ENCODE measurements at places on chromosomes 12 and 14.

- DNase-seq: no peak
Measured at GRCh38 chr12:108257004-108257403, 82.1 kb downstream of the CMKLR1 start.

DNA sequence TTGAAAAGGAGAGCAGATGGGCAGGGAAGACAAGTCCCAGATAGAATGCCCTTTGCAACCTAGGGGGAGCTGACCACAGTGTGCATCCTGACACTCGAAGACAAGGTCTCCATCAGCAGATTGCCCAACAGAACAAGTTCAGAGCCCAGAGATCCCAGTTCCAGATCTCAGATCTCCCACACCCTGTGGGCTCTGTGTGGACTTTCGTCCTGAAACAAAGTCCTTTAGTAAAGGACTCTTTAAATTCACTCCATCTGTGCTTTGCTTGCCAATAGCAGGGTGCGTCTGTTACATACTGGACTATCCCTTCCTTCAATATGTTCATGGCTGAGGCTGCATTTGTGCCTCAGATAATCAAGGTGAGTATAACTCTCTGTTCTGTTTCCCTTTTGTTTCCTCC lies 8.7 kb upstream of the C1RL start:
- DNase-seq: no peak

- no peak for DNase-seq
Measured at GRCh38 chr12:40261937-40262336, 37.1 kb downstream of the LRRK2 start.

DNA sequence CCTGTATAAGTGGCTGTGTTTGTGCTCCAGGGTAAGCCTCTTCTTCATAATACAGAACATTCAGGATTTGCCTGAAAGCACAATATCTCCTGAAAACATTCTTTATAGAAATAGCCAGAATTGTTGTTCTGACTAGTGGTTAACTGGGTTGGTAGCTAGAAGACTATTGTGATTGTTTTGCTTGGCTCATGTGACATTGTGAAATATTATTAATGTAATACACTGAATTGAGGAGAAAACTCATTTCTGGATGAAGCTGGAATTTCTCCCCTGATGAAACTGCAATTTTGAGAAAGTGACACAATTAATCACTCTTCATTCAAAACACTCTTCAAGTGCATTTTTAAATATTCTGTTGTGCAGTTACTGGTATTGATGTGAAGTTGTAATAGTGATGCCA lies 172.3 kb upstream of the PTPRQ start:
- no peak for DNase-seq

GRCh38 chr12:93427779-93428564 lies 13.8 kb downstream of the UBE2N start:
- no peak for DNase-seq

DNA sequence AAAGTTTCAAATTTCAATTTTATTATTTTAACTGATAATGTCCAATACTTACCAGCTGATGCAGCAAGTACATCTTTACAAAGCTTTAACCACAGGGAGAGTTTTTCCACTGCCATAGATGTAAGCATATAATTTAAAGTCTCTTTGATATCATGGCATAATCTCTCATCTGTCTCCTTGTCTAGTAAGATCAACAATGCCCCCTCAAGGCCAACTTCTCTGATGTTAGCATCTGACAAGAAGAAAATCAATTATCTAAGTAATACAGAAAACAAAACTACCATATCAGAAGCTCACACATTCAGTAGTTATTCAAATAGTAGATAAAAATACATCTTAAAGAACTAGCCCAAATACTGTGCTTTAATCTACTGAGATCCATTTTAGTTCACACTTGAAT lies 94.2 kb downstream of the HEATR5A start:
- DNase-seq: no peak

DNA sequence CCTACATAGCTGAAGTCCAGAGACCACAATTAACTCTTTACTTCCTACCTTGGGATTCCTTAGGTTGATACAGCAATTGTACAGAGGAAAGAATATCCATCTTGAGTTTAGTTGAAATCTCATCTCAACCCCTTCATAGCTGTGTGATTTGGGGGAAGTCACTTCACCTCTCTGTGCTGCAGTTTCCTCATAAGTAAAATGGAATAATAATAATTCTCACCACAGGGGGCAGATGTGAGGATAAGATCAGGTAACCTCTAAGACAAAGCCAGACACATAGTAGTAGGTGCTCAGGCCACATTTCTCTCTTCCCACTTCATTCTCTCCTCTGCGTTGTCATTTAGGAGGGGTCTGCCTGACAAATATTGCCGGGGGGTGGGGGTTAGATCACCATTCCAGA lies 6.7 kb downstream of the FOXN4 start:
- DNase-seq: no peak

- DNase-seq: no peak
Measured at GRCh38 chr12:81207664-81208063, 129.8 kb downstream of the ACSS3 start.

DNA sequence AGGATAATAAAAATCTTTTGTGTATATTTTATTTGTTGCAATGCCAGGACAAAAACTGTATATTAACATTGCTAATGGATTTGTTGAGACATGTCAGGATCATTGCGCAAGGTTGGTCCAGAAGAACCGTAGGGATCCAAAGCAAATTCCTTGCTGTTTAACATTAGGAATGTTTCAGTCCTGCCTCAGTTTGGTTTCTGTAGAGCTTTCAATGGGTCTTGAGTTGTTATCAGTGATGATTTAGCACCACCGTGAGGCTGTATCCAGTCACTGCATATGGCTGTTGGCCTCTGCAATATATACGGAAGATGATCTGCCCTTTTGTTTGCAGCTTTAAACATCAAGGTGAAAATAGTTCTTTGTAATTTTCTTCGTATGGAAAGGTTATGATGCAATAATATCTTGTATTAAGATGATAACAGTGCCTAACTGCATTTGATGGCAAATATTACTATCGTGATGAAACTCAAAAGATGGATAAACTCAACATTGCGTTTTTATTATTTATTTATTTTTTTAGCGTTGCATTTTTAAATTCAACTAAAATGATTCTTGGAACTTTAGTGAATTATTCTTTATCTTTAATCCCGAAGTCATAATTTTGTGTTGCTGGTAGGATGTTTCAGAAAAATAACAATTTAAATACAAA lies 231.2 kb downstream of the AKAP6 start:
- DNase-seq: peak; percentile 80

DNA sequence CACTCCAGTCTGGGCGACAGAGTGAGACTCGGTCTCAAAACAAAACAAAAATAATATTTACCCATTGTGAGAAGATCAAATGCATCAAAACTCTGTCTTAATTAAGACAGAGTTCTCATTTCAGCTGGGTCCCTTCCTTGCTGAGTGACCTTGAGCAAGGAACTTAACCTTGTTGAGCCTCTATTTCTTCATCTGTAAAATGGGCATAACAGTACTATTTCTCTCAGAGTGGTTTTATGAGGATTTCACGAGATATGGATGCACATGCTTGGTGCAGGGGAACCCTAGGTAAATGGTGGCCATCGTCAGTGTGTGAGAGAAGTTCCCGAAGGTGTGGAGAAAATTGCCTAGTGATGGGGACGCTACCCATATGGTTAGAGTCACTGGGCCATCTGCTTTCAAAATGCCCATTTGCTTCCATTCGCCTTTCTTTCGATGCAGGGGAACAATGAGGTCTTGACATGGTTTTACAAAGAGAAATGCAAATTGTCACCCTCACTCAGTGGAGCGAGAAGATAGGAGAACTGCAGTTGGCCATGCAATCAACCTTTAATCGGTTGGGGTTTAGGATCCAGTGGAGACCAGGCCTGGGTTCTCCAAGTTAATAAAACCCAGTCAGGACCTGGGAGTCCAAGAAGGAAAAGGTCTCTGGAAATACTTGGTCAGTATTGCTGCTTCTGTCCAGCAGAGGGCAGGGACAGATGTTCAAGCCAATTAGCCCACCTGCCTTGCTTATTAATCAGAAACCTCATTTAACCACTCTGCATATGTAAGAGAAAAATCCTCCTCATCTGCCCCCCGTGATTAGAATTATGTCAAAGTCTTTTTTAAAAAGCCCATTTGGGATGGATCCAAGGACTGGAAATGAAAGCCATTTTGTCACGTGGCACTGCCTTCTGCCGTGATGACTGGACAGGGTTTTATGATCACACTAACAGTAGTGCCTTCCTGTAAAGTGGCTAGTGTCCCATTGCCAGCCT lies 37.2 kb downstream of the CFAP251 start:
- DNase-seq: no peak

DNA sequence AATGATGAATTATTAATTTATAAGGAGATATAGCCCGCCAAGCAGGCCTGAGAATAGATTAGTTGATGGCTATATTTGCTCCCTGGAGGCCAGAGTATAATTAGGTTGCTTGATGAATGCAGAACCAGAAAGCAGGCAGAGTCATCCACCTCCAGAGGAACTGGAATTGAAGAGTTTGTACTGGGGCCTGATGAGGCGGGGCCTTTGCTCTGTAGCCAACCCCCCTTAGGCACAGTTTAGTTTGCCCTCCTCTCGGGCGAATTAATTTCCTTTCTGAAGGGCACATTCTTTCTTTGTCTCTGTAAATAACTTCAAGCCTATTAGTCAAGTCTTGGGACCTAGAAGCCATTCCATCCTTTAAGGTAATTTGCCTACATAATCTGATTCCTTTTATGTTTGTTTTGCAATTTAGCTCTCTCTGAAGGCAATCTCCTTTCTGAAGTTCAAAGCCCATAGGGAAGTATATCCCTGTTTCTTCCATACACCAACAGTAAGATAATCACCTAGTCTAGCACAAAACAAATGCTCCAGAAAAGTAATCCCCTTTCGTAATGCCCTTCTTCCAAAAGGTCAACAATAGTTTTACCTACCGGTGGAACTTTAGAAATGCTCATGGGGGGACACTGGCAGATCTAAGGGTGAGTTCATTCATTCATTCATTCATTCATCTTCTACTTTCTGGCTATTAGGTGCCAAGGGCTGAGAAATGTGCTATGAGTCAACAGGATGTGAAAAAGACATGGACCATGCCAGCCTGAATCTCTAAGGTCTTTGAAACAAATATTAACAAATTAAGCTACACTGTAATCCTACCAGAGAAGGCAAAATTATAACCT lies 84.8 kb upstream of the NUDT4 start:
- DNase-seq: no peak

DNA sequence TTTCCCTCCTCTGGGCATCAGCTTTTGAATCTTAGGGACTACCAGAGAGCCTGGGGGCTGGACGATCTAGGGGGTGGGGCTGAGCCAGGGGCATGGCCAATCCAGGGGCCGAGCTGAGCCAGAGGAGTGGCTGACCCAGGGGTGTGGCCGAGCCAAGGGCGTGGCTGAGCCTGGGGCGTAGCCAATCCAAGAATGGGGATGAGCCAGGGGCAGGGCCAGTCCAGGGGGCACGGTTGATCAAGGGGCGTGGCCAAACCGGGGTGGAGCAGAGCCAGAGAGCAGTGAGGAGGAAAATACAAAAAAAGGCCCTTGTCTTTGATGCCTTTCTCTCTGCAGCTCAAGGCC lies 219.3 kb upstream of the NOS1 start:
- no peak for DNase-seq

DNA sequence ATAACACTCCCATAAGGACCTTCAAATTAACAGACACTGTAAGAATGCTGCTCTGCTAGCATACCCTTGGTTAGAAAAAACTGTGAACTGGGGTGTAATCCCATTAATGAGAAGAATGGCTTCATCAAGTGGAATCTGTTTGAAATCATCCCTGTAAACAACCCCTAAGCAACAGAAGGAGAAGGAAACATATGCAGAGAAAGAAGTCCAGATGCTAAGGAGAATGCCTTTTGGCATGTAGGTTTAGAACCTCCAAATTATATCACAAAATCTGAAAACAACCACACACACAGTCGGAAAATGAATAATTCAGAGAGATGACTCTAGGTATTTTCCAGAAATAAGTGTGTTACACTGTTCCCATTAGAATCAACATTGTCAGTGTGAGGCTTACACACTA lies 140.2 kb downstream of the NUAK1 start:
- no peak for DNase-seq

GRCh38 chr12:40647651-40648050 lies 44.6 kb upstream of the CNTN1 start:
- DNase-seq: no peak

- DNase-seq: no peak
Measured at GRCh38 chr12:111624540-111624939, 25.4 kb upstream of the ATXN2 start.

GRCh38 chr12:71840231-71840847 lies 780 bp downstream of the TBC1D15 start:
- DNase-seq: no peak

- DNase-seq: no peak
Measured at GRCh38 chr12:17148706-17149105, 542.7 kb upstream of the LMO3 start.

DNA sequence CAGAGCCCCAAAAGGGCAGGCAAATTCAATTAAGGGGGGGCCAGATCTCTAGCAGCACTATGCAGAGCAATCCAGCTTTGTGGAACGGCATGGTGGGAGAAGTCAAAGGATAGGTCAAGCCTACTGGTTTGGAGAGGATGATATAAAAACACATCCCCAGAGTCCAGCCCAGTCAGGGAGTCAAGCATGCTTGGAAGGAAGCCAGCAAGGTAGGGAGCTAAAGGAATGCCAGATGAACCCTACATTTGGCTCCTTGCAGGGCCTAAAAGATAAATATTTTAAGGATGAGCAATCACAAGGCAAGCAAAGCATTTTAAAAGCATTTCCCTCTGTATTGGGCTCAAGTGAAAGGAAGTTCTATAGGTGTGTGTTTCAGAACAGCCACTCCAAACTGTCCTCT lies 21.4 kb downstream of the KCTD10 start:
- no peak for DNase-seq

GRCh38 chr14:76696791-76697190 lies 64.5 kb upstream of the VASH1 start:
- DNase-seq: no peak

GRCh38 chr14:25056688-25057078 lies 6.7 kb upstream of the STXBP6 start:
- DNase-seq: no peak

DNA sequence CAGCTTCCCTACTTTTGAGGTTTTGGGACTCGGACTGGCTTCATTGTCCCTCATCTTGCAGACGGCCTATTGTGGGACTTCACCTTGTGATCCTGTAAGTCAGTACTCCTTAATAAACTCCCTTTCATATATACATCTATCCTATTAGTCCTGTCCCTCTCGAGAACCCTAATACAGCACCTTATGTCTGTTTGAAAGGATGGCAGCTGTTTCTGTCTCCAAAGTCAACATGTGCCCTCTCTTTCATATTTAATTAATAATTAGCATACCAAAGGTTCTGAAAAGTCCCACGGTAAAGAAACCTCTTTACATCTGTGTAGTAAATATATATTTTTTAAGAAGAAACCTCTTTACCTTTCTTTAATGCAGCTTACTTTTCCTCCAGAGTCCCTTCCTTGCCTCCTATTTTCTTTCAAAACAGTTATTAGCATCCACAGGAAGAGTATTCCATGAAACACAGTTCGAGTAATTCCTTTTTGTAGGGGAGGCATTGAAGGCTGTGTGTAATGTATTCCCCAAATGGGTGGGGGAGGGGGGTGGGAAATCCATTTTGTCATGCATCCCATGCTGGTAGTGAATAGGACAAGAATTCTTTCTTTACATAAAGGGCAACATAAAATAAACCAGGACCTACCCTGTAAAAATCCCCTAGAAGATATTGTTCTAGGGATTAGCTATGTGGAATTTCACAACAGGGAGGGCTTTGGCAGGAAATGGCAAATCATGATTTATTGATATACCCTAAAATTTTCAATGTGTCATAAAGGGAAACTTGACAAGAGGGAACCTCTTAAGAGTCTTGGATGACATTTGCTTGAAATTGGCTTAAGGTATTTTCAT lies 241.5 kb downstream of the SUDS3 start:
- DNase-seq: no peak

All from NCI-H1694 (cell line).